ENCODE measurements at places on chromosomes 6 and 20.

DNA sequence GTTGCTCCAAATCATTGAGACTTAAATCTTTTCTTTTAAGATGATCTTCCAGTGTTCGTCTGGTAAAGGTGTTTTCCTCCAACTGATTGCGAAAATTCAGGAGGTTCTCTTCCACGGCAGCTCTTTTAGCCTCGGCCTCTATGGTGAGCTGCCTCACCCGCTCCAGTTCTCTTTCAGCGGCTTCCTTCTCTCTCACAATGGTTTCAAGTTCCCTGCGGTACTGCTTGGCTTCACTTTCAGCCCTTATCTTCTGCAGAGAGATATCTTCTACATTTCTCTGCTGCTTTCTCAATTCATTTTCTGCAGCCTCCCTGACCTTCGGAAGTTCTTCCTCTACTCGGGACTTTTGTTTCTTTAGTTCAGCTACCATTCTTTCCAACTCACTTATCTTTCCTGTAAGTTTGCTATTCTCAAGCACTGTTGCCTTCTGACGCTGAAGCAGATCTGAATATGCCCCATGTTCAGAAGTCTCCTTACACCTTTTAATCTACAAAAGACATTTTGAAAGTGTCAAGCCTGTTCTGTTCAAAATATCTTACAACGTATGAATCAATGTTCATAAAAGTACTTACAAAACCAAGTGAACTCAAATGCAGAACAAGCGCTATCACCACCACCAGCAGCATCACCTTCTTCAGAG is 22.3 kb downstream of the DST start:
- DNase-seq, result no peak

- DNase-seq, result no peak
Measured at GRCh38 chr6:163940705-163941623, 526.4 kb downstream of the QKI start.

- DNase-seq, result no peak
Measured at GRCh38 chr20:19609642-19610223, 148.3 kb upstream of the RIN2 start.

GRCh38 chr6:36779227-36779626 is 60.0 kb downstream of the CPNE5 start:
- DNase-seq, result no peak
